SK-N-DZ (cell line): ENCODE measurements at places on chromosomes 1 and 21.
A peak's percentile ranks its signal among the peaks of the same experiment; 100 is the strongest.

DNA sequence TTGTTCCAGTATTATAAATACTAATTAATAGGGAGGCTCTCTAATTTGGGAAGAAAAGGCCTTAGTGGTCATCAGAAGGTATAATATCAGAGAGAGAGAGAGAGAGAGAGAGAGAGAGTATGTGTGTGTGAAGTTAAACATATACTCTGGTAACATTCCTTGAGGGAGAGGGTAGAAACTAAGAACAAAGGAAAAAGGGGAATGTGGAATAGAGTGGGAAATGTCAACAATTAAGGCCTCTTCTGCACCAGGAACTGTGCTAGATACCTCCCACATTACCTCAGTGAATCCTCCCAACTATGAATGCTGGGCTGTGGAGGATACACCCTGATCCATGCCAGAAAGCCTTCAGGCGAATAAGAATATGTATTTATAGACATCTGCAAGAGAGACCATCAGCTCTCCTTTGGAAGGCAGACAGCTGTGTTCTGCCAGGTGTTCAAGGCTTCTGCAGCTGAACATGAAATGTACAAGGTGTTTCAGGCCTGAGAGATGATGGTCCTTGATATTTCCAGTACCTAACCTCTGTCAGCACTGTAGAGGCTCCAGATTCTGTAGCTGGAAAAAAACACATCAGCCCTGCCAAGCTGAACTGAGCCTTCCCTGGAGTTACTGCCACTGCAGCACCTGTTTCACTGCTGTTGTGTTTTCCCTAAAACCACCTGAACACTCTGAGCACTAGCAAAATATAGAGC, 29.1 kb downstream of the TBX15 start:
- no peak for DNase-seq

DNA sequence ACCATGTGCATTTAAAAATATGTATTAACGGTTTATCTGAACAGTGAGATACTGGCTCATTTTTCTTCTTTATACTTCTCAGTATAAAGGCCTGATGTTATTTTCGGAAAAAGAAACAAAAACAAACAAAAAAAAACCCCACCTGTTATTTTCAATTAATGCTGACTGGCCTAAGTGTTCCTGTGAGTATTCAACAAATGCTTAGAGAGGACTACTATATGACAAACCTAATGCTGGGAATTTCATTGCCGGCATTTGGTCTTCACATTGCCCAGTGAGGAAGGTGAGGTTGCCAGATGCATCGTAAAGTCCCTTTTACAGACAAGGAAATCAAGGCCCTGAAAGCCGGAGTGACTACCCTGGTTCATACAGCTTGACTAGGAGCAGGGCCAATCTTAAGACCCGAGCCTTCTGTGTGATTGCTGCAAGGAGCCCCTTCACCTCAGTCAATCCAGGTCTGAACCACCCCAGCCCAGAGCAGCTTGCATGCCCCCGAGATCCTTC, 599 bp downstream of the MRPL24 start:
- no peak for DNase-seq

GRCh38 chr1:167714098-167714438, 7.7 kb upstream of the MPZL1 start:
- DNase-seq, result no peak

DNA sequence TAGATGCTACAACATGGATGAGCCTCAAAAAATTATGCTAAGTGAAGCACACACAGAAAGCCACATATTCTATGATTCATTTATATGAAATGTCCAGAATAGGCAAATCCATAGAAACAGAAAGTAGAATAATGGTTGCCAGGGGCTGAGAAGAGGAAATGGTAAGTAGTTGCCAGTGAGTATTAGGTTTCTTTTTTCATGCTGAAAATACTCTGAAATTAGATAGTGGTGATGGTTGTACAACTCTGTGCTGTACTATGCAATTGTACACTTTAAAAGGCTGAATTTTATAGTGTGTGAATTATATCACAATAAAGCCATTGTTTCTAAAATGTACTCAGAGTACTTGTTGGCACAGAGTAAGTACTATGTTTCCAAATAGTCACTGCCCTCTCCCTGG, 15.5 kb upstream of the GFI1 start:
- DNase-seq, result no peak

- peak; percentile 86 for DNase-seq
These were observed 209.8 kb downstream of the PTPRC start for GRCh38 chr1:198848649-198849048.

GRCh38 chr1:228488125-228488817, 1.1 kb downstream of the RNF187 start:
- no peak for DNase-seq

- DNase-seq, result no peak
These were observed 33.5 kb downstream of the EPHA2 start for GRCh38 chr1:16122350-16122881.

GRCh38 chr1:245772739-245773138, 618.0 kb downstream of the KIF26B start:
- no peak for DNase-seq

DNA sequence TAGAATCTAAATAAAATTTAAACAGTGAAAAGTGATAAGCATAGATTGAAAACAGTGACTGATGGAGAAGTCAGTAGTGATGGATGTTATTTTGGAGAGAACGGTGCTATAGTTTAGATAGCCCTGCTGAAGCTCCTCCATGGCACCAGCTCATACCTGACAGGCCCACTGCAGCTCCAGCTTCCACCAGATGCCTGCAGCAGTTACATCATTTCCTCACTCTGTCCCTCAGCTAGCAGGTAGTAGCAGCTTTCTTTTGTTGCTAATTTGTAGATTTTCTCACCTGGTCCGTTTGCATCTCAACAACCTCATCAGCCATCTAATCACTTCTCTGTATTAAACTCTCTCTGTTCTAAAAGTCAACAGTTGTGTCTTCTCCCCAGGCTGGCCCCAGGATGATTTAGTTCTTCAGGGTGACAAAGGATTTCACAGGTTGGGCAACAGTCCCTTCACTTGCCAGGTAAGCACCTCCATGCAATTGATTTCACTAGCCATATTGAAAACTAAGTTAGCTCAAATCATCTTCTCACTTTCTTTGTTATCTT, 128.3 kb downstream of the LMX1A start:
- no peak for DNase-seq

DNA sequence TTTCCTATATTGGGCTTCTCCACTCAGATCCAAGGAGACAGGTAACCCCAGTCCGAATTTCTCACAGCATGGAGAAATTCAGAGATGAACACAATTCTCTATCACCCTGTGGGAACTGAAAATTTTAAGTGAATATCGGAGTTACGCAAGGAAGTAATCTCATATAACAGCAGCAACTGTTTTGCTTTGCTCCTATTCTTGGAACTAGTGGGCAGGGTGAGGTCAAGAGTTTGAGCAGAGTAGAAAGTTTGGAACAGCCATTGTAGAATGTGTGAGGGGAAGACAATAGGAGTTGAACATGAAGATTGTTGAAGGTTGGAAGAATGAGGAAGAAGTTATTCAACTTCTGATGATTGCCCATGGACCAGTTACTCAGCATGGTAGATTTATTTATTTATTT, 24.3 kb upstream of the SLC35D1 start:
- DNase-seq, result no peak

DNA sequence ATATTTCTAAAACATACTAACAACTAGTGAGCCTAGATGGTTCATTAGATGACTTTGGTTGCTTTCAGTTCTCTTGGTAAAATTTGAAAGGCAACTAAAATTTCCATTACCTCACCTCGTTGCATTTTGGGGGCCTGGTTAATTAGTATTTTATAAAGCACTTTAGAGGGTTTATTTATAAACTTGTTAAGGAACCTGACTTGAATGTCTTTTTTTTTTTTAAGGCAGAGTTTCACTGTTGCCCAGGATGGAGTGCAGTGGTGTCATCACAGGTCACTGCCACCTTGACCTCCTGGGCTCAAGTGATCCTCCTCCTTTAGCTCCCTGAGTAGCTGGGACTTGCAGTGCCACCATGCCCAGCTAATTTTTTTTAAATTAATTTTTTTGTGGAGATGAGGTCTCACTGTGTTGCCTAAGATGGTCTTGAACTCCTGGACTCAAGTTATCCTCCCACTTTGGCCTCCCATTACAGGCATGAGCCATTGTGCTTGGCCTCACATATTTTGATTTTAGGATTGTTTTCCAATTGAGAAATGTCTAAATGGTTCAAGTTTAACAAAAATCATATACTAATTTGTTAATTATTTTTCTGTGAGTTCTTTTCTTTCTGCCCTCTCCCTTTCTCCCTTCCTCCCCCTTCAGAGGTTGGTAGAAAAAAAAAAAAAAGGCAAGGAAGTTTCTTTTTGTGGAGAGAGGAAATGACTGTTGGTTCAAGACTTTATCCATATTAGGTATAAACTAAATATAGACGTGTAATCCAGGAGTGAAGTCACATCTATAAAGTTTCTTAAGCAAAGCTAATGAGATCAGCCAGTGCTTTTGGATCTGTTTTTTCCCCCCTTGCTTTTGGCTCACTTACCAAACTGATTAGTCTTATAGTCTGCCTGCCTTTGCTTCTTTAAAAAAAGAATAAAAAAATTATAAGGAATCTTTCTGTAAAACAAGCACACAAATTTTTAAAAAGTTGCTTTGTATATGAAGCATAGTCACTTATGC, 24.7 kb downstream of the CLIC4 start:
- no peak for DNase-seq

- peak; percentile 75 for DNase-seq
These were observed 9.7 kb downstream of the SMYD3 start for GRCh38 chr1:246497331-246497915.

GRCh38 chr1:55636696-55637095, 421.5 kb upstream of the USP24 start:
- DNase-seq, result no peak

DNA sequence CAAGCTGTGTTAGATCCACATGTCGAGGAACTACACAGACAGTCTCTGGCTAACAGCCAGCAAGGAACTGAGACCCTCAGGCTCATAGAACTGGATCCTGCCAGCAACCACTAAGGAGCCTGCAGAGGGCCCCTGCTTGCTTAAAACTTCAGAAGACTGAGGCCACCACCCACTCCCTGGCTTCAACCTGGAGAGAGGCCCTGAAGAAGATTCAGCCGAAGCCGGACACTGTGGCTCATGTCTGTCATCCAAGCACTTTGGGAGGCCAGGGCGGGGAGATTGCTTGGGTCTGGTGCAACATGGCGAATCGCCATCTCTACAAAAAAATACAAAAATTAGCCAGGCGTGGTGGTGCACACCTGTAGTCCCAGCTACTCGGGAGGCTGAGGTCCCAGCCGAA, 92.6 kb upstream of the TMPRSS2 start:
- no peak for DNase-seq

- no peak for DNase-seq
These were observed 16.7 kb downstream of the AMPD2 start for GRCh38 chr1:109636201-109636952.

- DNase-seq, result no peak
These were observed 92.1 kb upstream of the LRRN2 start for GRCh38 chr1:204777591-204777990.

DNA sequence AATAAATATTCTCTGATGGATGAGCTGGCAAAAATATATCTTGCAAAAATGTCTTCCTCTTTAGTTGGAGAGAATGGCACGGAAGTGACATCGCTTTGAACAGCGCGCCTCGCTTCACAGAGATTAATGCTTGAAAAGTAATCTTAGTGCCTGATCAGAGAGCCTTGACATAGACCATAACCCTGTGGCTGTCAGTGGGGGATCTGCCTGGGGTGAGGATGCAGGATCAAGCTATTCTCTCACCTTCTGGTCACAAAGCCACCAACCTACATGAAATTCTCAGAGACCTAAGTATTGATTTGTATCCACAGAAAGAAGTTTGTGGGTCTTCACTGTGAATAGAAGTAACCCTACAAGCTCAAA, 492.6 kb downstream of the LMO4 start:
- DNase-seq, result peak; percentile 75

DNA sequence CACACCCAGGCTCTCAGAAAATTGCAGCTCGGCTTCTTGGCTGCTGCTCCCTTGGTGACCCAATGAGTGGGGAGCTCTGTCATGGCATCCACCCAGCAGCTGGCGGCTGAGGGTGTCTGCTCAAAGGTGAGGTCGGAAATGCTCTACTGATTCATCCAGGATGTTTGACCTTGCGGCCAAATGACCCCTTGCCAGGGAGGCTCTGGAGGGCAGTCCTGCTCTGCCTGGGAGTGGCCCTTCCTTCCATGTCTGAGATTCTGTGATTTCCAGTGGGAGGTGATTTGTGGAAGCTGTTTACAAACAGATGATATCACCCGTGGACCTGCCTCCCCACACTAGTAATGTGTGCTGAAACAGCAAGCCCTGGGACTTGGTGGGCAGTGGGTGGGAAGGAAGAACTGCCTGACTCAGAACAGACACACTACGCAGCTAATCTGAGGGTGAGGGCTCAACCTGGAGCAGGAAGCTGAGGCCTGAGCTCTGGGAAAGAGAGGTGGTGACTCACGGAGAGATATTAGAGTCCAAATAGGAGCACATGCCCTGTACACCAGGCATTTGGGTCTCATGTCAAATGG, 3.0 kb downstream of the CRCT1 start:
- DNase-seq, result no peak

- no peak for DNase-seq
These were observed 2.5 kb upstream of the RCSD1 start for GRCh38 chr1:167627615-167627864.

DNA sequence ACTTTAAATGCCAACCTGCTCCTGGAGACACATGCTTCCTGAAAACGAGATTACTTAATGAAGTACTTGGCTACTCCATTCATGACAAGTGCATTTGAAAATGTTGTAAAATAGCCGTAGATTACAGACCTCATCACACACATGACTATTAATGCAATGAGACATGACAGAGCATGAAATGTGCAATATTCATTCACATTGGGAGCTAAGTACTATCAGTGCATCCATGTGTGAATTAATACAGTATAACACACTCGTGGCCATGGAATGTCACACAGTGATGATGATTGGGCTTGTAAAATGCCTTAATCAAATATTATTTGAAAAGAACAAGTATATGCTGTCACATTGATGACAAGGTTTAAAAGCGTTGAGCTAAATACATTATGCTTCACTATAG, 407.0 kb downstream of the AMY1C start:
- DNase-seq, result no peak

DNA sequence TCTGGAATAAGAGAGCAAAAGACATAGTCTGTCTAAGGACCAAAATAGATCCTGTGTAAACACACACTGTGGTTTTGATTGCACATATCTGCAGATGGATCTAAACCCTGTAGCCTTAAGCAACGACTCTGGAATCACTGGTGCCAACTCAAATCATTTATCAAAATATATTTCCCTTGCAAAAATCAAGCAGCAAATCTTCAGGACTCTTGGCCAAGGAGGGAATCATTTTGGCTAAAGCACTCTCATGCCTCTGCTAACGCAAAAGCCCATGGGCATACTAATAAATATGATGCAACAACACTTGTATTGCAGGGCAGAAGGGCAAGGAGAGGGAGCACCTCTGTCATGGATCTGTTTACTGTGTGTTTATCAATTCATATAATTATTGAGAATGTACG, 155.4 kb upstream of the DUSP10 start:
- peak; percentile 45 for DNase-seq
